ENCODE measurements at places on chromosomes 5 and 9. TPM values are rescaled to one million over a fixed set of nuclear protein-coding genes. Genes with fewer than 3 reads are reported as not detected.

The KIF4B gene
- not detected for polyA plus RNA-seq

The PCDHGA4 gene
- polyA plus RNA-seq, result 0.64 TPM

The NDST1 gene
- 9.6 TPM for polyA plus RNA-seq

The NCBP1 gene
- polyA plus RNA-seq, result 24.3 TPM

The ACER2 gene
- polyA plus RNA-seq, result 0.24 TPM

The SELENOP gene
- 232 TPM for polyA plus RNA-seq

The ARSB gene
- polyA plus RNA-seq, result 1.9 TPM

The PIP5K1B gene
- 3.0 TPM for polyA plus RNA-seq

The IFNK gene
- not detected for polyA plus RNA-seq

The GDNF gene
- polyA plus RNA-seq, result 0.35 TPM

The ERAP2 gene
- polyA plus RNA-seq, result 3.3 TPM

The NXNL2 gene
- polyA plus RNA-seq, result 0.48 TPM

DNA sequence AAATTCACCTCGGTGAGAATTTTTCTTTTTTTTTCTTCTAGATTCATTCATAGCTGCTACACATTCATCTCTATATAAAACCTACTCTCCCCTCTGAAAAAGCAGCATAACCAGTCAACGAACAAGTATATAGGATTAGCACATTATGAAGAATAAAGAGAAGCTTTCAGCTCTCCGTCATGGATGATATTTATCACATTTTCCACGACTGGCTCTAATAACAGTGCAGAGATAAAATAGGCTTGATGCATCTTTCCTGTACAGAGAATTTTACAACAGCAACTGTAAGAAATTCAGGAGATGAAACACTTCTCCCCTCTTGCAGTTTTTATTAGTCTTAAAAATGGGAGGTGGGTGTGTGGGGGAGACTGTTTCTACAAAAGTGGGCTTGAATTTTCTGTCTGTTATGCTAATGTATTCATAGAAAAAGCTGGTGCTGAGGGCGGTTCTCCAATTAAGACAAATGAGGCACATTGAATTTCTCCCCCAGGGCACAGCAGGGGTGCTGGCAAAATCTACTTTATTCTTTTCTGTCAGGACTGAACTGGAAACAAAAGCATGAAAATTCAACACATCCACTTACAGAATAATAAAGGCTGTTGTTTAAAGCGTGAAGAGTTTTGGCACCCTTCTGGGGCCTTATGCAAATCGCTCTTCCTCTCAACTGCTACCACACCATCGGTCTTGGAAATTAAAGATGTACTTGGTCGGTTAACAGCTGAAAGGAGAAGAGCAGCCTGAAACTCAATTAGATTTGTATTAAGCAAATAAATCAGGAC, 233.9 kb upstream of the ZNF608 start:
- DNase-seq, result no peak

- DNase-seq, result no peak
Measured at GRCh38 chr9:100671898-100672297, 94.0 kb downstream of the CAVIN4 start.

- no peak for DNase-seq
Measured at GRCh38 chr5:100517301-100517974, 17.7 kb upstream of the FAM174A start.

GRCh38 chr5:146466521-146467349, 19.6 kb downstream of the TCERG1 start:
- DNase-seq, result no peak

GRCh38 chr5:145704724-145705123, 130.4 kb downstream of the PRELID2 start:
- DNase-seq, result no peak

DNA sequence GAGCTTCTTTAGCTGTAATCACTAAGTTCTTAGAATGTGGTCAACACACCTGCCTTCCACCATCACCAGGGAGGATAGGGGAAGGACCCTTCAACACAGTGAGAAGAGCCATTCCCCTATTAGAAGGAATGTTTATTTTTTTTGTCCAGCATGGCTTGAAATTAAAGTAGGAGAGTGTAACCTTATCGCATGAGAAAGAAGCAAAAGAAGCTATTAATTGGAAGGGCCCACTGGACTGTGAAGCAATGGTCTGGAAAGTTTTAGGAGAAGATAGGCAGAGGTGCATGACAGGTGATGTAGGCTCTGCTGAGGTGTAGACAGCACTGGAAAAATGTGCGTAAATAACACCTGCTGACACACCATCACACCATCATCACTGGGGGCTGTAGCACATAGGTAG, 1526.0 kb downstream of the MAT2B start:
- DNase-seq, result no peak

- DNase-seq, result no peak
Measured at GRCh38 chr9:133375116-133375723, 640 bp downstream of the SURF4 start.

DNA sequence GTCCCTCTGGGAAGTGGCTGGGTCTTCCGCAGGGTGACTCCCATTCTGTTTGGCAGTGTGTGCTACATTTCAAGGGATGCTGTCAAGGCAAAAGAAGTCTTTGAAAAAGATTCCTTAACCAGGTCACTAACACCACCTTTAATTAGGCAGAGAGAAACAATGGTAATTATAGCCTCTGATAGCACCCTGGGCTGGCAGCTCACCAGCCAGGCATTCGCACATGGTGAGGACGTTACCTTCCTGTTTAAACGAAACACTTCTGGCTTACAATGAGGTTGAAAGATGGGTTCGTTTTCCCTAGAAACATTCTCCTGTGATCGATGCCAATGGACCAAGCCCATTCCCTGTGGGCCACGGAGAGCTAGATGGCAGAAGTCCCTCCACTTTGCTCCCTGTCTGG, 230.1 kb upstream of the PANK3 start:
- no peak for DNase-seq

- peak; percentile 80 for DNase-seq
Measured at GRCh38 chr5:147857302-147858129, 21.0 kb upstream of the SCGB3A2 start.

- no peak for DNase-seq
Measured at GRCh38 chr5:26543987-26544386, 494.4 kb downstream of the CDH9 start.

DNA sequence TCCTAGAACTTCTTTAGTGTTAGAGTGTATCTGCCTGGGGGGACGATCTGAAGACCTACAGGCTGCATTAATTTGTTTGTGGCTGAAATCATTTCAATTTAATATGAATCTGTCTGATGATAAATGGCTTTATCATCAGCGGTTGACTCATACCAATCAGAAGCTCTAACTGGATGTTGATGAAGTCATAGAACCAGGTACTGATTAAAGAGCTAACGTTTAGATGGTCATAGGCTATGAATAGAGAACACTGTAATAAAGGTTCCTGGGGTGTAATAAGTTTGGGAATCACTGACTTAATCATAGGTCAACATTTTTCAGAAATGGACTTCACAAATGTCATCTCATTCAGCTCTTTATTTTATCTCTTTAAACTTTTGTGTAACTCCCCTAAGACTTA, 329.9 kb downstream of the MSX2 start:
- no peak for DNase-seq

DNA sequence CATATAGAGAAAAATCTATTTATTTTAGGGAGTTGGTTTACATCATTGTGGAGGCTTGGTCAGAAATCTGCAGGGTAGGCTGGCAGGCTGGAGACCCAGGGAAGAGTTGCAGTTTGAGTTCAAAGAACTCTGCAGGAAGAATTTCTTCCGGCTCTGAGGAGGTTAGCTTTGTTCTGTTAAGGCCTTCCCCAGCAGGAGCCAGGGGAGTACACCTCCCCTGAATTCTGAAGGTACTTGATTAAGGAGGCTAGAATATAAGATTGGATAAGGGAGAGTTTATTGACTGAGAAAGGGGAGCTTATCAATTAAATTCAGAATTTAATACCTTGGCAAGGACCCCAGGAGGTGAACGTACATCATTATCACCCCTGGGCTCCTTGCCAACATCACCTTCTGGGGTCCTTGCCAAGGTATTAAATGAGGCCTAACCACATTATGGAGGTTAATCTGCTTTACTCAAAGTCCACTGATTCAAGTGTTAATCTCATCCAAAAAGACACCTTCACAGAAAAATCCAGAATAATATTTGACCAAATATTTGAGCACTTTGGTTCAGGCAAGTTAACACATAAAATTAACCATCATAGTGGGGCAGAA, 351.7 kb downstream of the CWC27 start:
- DNase-seq, result no peak

GRCh38 chr9:38677660-38678303, 42.2 kb downstream of the FAM240B start:
- no peak for DNase-seq

GRCh38 chr9:78021697-78022096, 9.9 kb downstream of the GNAQ start:
- DNase-seq, result no peak

- peak; percentile 36 for DNase-seq
Measured at GRCh38 chr9:2291980-2292704, 277.0 kb downstream of the SMARCA2 start.

DNA sequence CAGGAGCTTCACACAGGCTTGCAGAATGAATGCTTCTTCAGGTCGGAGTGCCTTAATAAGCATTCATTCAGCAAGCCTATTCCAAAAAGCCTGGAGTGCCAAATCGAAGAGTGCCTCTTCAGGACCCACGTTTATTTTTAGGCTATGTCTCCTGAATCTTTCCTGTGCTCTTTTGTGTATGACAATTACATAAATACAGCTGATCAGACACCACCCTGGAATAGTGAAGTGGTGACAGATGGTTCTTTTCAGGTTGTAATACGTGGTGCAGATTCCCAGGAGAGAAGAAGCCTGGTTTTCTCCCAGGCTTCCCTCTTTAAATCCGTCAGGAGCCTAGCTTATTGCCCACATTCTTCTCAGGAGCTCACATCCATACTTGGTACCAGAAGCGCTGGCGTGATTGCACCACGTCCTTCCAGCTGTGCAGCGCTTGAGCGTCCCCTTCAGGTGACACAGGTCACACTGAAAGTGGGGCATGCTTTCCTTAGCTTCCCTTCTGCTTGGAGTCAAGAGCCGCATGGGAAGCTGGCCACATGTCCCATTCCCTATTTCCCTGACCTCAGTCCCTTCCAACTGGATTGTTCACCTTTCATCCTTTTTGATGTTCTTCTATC, 123.1 kb downstream of the ADCY2 start:
- no peak for DNase-seq

DNA sequence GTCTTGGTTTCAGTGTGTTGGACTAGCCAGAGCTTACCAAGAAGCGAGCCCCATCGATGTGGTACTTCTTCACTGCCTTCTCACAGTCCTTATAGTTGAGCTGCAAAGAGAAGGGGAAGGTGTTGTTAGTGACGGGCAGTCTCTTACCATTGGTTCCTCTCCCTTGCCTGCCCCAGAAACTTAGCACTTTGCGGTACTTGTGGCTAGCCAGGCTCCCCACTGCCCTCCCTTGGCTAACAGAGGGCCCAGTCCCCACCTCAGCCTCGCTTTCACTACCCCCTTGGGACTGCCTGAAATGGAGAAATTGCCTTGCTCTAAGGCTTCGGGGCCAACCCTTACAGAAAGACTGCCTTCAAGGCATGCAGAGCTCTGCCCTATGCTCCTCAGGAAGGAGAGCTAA, 4.3 kb downstream of the LCP2 start:
- DNase-seq, result peak; percentile 45

- DNase-seq, result no peak
Measured at GRCh38 chr9:115691693-115692092, 461.9 kb upstream of the PAPPA start.

DNA sequence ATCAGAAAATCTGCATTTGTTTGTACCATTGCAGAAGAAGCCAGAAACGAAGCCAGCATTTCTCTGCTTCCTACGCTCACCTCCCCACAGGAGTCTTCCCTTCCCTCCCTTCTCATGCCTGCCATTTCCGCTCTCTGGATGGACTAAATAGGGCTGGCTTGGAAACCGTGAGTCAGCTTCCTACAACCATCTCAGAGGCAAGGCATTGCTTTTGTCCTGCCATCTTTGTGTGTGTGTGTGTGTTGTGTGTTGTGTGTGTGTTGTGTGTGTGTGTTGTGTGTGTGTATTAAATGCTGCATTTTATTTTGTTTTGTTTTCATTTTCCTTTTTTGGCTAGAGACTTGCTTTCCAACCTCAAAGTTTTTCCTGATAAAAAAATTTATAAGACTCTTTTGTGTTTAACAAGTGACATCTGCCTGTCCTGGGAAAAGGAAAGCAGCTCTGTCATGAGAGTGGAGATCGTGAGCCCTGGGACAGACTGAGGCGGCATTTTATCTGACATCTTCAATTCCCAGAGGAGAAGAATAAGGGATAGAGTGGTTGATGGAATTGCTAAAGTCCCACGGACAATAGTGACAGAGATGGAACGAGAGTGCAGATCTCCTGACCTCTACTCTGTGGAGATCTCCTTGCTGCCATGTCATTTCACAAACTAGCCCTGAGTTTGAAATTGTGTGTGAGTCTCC, 7.5 kb upstream of the EGFLAM start:
- no peak for DNase-seq

DNA sequence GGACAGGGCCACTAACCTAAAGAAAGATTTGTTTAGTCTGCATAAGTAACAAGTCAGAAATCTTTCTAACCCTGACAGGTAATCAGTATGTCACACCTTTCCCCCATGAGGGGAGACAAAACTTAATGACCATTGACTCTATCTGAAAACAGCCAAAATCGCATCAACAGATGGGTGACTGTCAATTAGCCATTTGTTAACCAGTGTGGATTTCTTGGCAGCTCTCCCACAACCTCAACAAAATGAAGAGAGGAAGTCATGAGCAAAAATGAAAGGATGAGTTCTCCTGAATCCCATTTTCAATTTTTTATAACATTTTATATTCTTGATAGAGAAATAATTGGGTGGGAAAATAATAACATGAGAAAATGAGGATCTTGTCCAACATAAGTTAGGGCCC, 84.6 kb upstream of the SNX2 start:
- DNase-seq, result no peak

DNA sequence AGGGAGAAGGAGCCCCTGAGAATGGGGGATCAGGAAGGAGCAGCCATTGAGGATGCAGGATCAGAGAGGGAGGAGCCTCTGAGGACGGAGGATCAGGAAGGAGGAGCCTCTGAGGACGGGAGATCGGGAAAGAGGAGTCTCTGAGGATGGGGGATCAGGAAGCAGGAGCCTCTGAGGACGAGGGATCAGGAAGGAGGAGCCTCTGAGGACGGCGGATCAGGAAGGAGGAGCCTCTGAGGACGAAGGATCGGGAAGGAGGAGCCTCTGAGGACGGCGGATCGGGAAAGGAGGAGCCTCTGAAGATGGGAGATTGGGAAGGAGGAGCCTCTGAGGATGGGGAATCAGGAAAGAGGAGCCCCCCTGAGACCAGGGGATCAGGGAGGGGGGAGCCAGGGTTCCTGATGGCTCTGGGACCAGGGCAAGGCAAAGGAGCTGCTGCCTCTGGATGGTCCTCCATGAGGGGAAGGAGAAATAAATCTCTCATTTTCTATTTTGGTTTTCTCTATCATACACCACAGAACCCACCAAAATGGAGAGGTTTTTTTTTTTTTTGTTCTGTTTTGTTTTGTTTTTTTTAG, 22.6 kb upstream of the SARDH start:
- DNase-seq, result no peak

- no peak for DNase-seq
Measured at GRCh38 chr5:6112538-6112937, 265.8 kb downstream of the MED10 start.

DNA sequence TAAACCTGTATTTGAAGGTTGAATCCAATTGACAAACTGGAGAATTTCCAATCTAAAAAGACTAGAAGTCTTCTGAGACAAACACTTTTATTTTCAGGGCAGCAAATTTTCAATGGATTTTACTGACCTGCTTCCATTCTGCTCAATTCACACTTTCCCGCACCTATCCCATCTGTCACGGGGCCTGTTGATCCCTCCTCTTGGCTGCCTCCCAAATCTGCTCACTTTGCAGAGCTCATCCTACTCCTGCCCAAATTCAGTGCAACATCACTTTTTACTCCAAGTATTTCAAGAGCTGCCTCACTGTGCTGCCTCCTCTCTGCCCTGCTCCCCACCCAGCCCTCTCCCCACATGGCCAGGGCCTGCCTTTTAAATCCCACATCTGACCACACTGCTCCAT, 35.1 kb downstream of the GOLM1 start:
- DNase-seq, result no peak
